ENCODE measurements at places on chromosomes 4 and X.

DNA sequence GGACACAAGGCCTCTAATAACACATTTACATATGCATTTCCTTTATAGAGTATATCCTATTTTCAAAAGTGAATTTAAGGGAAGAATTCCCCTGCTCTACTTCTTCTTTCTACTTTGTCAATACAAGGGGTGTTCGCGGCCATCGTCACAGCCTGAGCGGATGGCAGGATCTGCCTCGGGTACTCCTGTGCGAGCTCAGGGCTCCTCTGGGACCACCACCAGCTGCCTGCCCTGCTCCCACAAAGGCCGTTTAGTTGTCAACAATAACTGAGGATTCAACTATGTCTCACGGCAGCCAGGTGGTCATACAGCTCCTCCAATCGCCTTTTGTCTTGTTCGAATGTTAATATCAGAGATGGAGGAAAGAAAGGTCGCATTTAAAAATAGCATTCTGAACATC, 228.2 kb upstream of the TENM3 start:
- DNase-seq = no peak
- H3K4me1 ChIP-seq = no peaks in the 10 kb centered on the region
- H3K27me3 ChIP-seq = no peaks in the 10 kb centered on the region

GRCh38 chrX:133928365-133928764, 57.0 kb downstream of the GPC3 start:
- H3K4me3 ChIP-seq = no peak overlapping the region
- H3K27ac ChIP-seq = no peak overlapping the region
- DNase-seq = no peak
- H3K27me3 ChIP-seq = no peaks in the 10 kb centered on the region

GRCh38 chr4:128298852-128299251, 11.2 kb upstream of the PGRMC2 start:
- H3K27ac ChIP-seq = no peak overlapping the region
- DNase-seq = no peak
- no peaks in the 10 kb centered on the region for H3K27me3 ChIP-seq
- peaks cover 66% of the 10 kb centered on the region for H3K36me3 ChIP-seq
- H3K4me3 ChIP-seq = no peak overlapping the region

DNA sequence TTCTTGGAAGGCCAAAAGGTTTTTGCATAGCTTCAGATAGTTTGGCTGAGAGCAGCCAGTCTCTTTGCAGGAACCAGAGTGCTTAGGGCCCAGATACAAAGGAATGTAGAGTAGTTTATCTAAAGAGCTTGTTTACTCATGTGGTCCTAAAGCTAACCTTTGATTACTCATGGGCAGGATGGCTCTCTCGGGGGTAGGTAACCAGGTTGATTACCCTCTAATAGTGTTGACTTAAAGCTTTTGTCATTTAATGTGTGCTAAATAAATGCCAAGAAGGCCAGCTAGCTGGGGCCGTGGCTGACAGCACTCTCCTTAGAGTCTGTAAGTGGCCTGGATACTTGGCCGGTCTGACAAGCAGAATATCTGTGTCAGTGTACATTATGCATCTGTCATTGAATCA, 69.7 kb upstream of the MAGEB16 start:
- no peak overlapping the region for H3K4me3 ChIP-seq
- H3K27ac ChIP-seq = no peak overlapping the region
- DNase-seq = no peak
- H3K4me1 ChIP-seq = no peaks in the 10 kb centered on the region
- no peaks in the 10 kb centered on the region for H3K27me3 ChIP-seq

- H3K4me3 ChIP-seq = no peak overlapping the region
- no peaks in the 10 kb centered on the region for H3K36me3 ChIP-seq
- no peaks in the 10 kb centered on the region for H3K4me1 ChIP-seq
- no peak overlapping the region for H3K27ac ChIP-seq
Observed at GRCh38 chrX:37677243-37677642, 8.3 kb upstream of the XK start.

- no peak overlapping the region for H3K4me3 ChIP-seq
- H3K27me3 ChIP-seq = no peaks in the 10 kb centered on the region
- no peaks in the 10 kb centered on the region for H3K36me3 ChIP-seq
- DNase-seq = no peak
Observed at GRCh38 chr4:59223292-59223941, 1976.7 kb upstream of the ADGRL3 start.

GRCh38 chr4:53309321-53310040, 56.4 kb downstream of the SCFD2 start:
- H3K27me3 ChIP-seq = no peaks in the 10 kb centered on the region
- H3K4me3 ChIP-seq = no peak overlapping the region
- no peak overlapping the region for H3K27ac ChIP-seq
- H3K4me1 ChIP-seq = peaks cover 11% of the 10 kb centered on the region
- H3K36me3 ChIP-seq = peaks cover 37% of the 10 kb centered on the region
- DNase-seq = no peak

DNA sequence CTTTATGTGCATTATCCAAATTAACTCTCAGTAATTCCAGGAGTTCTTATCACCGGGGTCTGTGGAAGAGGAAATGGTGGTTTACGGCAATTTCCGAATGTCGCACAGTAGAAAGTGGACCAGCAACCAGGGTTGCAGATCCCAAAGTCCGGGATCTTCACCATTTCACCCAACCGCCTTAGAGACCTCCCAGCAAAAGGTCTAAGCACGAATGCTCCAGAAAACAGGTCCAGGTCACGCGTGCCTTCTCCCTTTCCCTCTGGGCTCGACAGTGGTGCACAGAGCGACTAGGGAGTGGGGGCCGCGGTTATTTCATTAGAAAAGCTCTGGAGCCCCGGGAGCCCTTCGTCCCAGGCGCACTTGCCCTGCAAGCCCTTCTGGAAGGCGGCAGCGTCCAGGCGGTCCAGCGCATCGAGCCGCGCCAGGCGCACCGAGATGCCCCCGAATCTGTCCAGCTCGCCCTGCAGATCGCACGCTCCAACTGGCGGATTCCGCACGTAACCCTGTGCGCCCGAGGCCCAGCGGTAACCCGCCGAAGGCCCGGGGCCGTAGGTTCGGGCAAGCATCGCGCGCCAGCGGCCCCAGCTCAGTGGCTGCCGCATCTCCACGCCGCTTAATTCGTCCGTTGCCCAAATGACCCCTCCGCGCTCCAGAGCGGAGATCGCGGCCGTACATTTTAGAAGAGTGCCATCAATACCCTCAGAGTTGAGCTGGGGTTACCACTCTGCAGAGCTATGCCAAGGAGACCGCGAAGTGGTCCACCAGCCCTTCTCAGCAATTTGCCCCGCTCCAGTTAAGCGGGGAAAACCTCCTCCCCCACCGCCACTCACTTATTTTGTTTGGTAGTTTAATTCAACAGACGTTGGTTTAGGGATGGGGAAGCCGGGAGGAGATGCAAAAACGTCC, at the start of gene NUDT6:
NUDT6 (minus strand) TSS at position 627 of the 906 bp plus-strand sequence; CDS start at position 602, 25 bp downstream.
- peak within 1 kb of the TSS; percentile 97 for H3K27ac ChIP-seq

DNA sequence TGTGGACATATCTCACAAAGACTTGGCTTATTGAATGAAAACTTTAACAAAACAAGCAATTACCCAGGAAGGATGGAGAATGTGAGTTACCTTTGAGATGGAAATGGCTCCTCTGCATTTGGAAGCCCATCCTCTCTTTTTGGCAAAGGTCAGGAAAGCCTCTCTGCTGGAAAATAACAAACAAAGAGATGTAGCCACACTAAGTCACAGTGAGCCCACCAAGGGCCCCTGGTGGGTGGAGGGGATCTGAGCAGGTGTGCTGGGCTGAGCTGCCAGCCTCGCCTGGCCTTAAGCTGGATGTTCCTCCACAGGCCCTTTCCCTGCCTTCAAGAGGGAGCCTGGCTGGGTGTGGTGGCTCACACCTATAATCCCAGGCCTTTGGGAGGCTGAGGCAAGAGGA, 269.2 kb downstream of the HNRNPD start:
- no peak overlapping the region for H3K4me3 ChIP-seq
- no peak overlapping the region for H3K27ac ChIP-seq
- H3K36me3 ChIP-seq = no peaks in the 10 kb centered on the region
- no peaks in the 10 kb centered on the region for H3K4me1 ChIP-seq

GRCh38 chr4:165384598-165384997, 5.8 kb downstream of the CPE start:
- peaks cover 49% of the 10 kb centered on the region for H3K27me3 ChIP-seq
- no peaks in the 10 kb centered on the region for H3K36me3 ChIP-seq
- H3K27ac ChIP-seq = no peak overlapping the region
- no peak overlapping the region for H3K4me3 ChIP-seq

- H3K27ac ChIP-seq = no peak overlapping the region
- H3K4me3 ChIP-seq = no peak overlapping the region
- no peaks in the 10 kb centered on the region for H3K27me3 ChIP-seq
- peaks cover 11% of the 10 kb centered on the region for H3K4me1 ChIP-seq
Observed at GRCh38 chrX:130336531-130336930, 3.2 kb upstream of the SLC25A14 start.

DNA sequence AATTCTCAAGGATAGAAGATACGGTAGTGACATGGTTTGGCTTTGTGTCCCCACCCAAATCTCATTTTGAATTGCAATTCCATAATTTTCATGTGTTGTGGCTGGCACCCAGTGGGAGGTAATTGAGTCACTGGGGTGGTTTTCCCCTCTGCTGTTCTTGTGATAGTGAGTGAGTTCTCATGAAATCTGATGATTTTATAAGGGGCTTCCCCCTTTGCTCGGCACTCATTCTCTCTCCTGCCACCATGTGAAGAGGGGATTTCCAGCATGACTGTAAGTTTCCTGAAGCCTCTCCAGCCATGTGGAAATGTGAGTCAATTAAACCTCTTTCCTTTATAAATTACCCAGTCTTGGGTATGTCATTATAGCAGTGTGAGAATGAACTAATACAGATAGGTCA, 8.5 kb upstream of the SPANXN4 start:
- peaks cover 6% of the 10 kb centered on the region for H3K36me3 ChIP-seq
- H3K27me3 ChIP-seq = no peaks in the 10 kb centered on the region
- no peak for DNase-seq
- no peak overlapping the region for H3K4me3 ChIP-seq
- no peaks in the 10 kb centered on the region for H3K4me1 ChIP-seq
- H3K27ac ChIP-seq = no peak overlapping the region

GRCh38 chr4:89314291-89314690, 6.7 kb upstream of the GPRIN3 start:
- H3K27me3 ChIP-seq = no peaks in the 10 kb centered on the region
- no peak overlapping the region for H3K4me3 ChIP-seq
- H3K27ac ChIP-seq = no peak overlapping the region
- no peak for DNase-seq
- peaks cover 9% of the 10 kb centered on the region for H3K4me1 ChIP-seq
- no peaks in the 10 kb centered on the region for H3K36me3 ChIP-seq

GRCh38 chr4:53962516-53963225, 101.7 kb downstream of the CHIC2 start:
- H3K27ac ChIP-seq = no peak overlapping the region
- no peaks in the 10 kb centered on the region for H3K27me3 ChIP-seq
- no peak for DNase-seq
- H3K4me3 ChIP-seq = no peak overlapping the region

DNA sequence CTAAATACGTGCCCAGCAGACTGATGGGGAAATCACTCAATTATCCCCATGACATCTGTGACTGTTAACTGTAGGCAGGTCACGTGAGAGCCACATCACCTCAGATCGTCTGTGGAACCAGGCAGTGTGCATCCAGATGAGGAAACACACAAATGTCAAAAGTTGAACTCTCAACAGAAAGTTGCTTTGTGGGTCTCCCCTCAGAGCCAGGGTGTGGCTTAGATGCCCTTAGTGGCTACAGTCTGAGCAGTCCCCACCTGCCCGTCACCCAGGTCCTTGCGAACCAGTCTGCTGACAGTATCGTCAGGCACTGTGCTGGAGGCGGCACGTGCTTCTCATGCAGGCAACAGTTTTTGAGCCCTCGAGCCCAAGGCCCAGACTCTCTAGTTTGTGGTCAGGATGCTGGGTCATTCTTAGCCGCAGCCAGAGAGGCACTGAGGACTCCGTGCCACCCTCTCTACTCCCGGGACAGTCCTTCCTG, 10.8 kb downstream of the TMEM187 start:
- H3K27ac ChIP-seq = peak overlapping the region; percentile 98
- no peak for DNase-seq
- H3K4me1 ChIP-seq = peaks cover 56% of the 10 kb centered on the region
- no peaks in the 10 kb centered on the region for H3K27me3 ChIP-seq

DNA sequence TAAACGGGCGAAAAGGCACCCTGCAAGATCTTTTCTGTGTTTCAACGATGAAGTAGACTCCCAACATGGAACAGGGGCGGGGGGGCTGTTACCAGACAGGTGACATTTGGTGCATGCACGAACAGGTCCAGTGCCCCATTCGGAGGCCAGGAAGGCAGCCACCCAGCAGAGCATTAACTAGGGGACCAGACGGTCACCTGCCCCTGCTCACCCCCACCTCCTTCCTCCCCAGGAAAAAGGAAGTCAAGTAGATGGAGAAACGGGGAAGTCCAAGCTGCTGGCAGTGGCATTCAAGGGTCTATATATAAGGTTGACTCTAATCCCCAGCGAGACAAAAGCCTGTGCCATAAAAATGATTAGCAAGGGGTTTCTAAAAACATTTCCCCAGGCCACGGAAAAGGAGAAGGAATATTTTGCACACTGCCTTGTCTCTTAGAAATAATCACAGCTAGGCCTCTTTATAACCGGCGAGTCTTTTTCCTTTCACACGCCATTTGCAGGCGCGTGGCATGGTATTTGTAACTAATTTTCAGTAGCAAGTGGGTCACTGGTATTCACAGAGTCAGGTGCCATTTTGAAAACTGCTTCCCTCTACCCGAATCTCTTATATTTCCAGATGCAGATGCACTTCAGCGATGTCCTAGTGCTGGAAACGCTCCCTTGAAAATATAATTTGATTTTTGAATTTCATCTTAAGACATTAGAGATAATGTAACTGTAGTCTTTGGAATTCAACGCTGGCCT, 1.2 kb upstream of the TMSB4X start:
- peaks cover 34% of the 10 kb centered on the region for H3K36me3 ChIP-seq
- no peaks in the 10 kb centered on the region for H3K27me3 ChIP-seq
- DNase-seq = peak; percentile 79
- peak overlapping the region; percentile 98 for H3K4me3 ChIP-seq
- H3K4me1 ChIP-seq = peaks cover 9% of the 10 kb centered on the region

DNA sequence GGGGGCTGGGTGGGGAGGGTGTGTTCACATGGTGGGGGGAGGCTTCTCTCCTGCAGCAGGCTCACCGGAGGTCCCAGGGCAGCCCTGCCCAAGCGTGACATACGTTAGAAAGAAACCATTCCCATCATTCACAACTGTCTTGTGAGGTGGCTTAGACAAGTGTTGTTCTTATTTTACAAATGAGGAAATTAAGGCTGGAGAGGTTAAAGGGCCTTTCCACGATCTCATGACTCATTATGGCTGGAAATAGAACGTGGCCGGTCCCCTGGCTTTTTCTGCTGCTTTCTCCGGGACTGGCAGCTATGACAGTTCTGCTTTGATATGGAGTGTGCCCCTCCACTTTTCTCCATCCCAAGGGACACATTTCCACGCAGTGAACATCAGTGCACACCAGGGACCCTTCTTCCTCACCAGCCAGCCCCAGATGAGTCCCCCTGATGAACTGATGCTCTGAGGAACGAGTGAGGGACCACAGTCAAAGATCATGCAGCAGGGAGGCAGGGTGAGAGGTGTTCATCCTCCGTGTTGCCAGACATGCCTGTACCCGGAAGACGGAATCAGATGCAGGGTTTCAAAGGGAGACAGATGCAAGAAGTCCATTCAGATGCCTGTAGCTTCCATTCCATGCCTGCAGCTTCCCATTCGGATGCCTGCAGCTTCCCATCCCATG, 64.0 kb upstream of the ACSL1 start:
- H3K27ac ChIP-seq = no peak overlapping the region
- no peaks in the 10 kb centered on the region for H3K36me3 ChIP-seq
- peaks cover 1% of the 10 kb centered on the region for H3K4me1 ChIP-seq
- DNase-seq = no peak
- no peak overlapping the region for H3K4me3 ChIP-seq

Data from naive thymus-derived CD8-positive, alpha-beta T cell (primary cell).